ENCODE measurements at places on chromosomes 7 and 10.

DNA sequence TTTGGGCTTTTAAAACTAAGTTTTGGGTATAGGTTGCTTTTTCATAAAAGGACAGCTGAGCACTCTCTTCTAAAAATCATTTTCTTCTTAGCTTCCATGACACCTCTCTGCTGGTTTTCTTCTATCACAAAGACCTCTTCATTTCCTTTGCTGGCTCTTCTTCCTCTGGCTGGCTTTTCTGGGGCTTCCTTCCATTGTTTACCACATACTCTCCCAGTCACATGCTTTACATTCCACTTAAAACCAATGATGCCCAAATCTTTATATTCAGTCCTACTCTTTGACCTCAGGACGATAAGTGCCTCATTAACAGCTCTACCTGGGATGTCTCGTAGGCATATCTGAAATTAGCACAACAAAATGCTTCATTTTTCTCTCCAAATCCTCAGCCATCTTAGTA, 26.8 kb downstream of the FAM133B start:
- DNase-seq, result no peak

GRCh38 chr10:58919927-58920654, 256.4 kb upstream of the PHYHIPL start:
- no peak for DNase-seq

DNA sequence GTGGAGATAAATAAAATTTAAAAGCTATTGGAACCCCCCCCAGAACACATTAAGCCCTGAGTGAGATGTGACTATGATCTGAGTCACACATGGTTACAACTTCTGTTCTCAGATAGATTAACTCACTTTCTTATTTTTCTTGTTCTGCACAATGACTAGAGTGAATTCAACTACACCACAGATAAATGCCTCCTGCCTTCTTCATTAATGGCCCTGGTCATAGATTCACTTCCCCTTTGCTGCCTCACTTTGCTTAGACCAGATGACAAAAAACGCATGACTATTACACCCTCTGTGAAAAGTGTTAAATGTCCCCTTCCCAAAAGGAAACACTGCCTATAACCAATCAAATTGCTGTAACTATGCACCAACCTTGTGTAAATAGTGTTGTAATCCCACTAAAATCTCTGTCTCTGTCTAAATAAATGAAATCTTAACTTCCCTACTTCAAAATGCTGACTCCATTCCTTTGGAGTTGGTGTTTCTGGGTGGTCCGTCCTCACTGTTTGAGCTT, 49.4 kb downstream of the AKR1D1 start:
- no peak for DNase-seq

DNA sequence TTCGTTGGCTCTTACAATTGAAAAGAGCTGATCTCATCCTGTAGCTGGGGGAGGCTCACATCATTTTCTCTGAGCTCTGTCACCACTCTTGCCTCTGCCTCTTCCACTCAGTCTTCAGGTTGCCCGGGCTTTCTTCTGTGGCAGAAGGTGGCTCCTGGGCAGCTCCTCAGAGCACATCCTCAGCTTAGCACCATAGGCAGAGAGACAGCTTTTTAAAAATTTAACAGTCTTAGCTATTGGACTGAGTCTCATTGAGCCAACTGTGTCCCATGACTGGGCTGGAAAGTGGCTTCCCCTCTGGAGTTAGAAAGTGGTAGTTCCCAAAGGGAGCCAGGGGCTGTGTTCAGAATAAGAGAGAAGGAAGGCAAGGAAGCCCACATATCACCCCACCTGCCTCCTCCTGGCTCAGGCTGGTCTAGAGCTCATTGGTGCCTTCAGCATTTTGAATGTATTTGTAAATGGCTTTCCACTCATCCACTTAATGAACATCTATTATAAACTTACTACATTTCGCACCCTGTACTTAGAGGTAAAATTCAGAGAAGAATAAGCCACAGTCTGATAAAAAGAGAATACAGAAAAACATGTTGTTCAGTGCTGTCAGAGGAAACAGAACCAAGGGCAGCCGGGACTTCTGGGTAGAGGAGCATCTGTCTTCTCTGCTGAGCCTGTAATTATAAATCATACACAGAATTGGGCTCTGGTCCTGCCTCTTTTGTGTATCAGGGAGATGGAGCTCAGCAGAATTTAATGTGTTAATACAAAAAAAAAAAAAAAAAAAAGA, 119.3 kb downstream of the WDFY4 start:
- DNase-seq, result no peak

DNA sequence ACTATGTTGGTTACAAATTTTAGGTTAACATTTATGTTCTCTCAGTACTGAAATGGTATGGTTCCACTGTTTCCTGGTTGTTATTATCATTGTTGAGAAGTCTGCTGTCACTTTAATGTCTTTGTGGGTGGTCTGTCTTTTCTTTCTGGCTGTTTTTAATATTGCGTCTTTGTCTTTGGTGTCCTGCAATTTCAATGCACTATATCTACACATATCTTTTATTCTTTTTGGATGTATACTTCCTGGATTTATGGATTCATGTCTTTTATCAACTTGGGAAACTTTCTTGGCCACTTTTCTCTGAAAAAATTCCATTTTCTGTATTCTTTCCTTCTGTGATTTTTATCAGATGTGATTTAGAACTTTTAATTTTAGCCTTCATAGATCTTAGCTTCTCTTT, 250.2 kb downstream of the BUB3 start:
- DNase-seq, result no peak

DNA sequence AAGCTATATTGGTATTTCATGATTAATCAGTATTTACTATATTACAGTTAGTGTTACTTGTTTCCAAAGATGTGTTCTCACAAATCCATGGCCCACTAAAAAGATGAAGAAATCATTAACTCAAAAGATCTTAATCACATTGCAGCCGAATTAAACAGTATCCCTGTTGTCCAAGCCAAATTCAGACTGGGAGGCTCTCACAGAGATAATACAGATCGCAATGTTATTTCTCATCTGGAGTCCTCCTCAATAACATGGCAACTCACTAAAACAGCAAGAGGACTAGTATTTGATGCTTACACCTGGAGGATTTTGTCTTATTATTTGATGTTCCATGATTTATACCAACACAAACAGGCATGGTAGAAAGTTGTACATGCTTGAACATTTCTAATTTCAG, 23.4 kb downstream of the CYP51A1 start:
- DNase-seq, result no peak

DNA sequence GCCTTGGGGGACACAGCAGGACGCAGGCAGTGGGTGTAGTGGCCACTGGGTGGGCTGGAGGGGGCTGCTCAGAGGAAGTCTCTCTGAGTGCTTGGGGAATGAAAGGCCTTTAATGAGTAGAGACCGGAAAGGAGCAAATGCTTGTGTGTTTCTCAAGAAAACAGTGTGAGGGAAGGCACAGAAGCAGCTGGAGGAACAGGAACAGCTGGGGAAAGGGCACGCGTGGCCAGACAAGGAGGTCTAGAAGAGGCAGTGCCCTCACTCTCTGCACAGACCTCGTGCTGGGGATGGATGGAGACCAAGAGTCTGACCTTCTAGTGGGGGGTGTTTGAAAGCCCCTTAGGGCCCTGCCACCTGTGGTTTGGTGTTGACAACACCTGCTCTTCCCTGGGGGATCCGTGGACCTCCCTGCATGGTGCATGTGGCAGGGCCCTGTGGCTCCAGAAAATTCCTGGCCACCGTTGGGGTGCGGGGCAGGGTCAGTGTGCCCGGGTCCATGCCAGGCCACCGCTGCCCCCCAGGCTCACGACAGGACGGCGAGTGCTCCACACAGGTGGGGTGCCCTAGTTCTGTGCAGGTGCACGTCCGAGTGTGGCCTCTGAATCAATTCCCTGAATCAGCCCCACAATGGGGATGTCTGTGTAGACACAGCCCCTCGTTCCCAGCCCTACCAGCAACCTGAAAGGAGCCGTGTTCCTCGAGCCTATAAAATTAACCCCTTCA, 25.9 kb upstream of the FAM20C start:
- no peak for DNase-seq

DNA sequence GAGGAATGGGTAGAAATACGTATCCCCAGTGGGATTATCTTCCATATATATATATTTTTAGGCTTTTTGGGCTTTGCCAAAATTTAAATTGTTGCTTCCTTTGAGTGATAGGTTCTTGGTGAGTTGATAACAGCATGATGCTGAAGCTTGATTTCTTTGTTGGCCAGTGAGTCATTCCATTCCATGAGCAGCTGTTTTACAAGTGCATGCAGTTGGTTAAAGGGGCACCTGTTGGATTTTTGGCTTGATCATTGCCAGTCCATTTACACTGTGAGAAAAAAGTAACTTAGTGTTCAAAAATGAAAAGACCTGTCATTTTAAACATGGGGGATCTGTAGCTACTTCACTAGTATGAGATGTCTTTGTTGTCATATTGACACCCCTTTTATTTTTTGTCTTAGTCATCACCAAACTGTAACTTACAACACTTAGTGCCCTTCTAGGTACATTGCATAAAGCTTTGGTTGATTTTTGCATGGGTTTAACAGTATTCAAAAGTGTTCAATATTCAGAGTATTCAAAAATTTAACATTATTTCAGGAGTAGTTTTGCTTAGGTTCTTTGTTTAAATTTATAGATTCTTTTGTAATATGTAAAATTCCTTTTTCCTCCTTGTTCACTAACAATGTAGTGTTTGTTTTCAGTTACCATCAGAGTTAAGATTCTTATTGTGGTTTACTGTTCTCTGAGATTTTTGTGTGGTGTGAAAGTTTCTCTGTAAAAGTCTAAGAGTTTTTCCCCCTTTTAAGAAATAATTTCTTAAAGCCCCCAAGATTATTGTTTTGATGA, 8.8 kb downstream of the AKAP9 start:
- no peak for DNase-seq

DNA sequence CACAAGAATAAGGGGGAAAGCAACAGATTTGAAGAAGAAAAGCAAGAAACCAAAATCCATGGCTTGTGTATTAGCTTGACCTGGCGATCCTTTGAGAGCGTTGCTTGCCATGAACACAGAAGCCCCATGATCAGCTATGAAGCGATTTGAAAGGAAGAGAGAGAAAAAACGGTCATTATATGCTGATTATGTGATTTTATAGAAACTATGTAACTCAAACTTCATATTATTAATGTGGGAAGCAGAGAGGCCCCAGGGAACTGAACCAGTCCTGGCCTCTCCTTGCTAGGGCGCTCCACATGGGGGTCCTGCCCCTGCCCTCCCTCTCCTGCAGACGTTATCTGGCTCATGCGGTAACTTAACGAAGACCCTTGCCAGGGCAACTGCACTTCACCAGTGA, 306.1 kb upstream of the ADARB2 start:
- no peak for DNase-seq

DNA sequence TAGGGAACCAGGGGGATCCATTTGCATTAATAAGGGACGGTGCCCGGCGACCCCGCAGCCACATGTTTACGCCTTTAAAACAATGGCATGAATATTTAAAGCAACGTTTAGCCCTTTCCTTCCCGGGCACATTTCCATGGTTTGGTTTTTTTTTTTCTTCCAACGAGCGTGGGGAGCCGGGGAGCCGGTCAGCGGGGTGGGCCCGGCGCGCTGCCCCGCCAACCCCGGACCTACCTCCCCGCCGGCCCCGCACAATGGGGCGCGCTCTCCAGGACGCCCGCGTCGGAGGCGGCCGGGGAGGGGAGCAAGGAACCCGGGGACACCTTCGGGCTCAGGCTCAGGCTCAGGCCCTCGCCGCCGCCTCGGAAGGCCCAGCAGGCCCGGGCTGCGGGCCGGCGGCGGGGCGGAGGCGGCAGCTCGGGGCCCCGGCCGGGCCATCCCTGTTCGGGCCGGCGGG, 1.0 kb downstream of the SEPHS1 start:
- no peak for DNase-seq

DNA sequence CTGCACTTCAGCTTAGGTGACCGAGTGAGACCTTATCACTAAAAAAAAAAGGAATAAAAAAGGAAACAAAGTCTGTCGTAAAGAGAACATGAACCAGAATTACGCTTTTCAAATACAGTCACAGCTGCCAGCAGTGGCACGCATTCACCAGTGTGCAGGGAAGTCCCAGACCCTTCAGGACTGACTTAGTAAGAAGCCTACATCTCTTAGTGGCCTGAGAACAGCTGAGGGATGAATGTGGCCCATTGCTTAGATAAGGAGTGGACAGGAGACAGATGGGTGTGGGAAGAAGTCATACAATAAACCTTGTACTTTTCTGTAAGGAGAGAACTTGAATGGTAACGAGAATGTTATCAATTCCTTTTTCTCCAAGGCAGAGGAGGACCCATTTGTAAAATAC, 178.5 kb downstream of the JCAD start:
- no peak for DNase-seq

- DNase-seq, result no peak
Observed at GRCh38 chr7:156105337-156106106, 293.3 kb upstream of the SHH start.

DNA sequence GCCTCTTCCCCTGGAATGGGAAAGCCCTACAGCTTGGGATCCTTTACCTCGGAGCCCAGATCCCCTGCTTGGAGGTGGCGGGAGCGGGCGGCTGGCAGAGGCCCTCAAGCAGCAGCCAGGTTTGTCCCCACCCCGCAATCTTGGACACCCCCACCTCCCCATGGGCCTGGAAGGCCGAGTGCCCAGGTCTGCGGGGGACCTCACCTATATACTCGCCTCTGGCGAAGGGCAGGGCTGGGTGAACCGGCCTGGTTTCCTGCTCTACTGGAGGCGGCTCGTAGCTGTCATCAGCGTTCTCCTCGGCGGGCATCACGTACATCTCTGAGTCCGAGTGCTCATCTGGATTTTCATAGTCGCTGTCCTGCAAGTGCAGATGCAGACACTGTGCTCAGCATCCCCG, 44.2 kb downstream of the BLNK start:
- no peak for DNase-seq

DNA sequence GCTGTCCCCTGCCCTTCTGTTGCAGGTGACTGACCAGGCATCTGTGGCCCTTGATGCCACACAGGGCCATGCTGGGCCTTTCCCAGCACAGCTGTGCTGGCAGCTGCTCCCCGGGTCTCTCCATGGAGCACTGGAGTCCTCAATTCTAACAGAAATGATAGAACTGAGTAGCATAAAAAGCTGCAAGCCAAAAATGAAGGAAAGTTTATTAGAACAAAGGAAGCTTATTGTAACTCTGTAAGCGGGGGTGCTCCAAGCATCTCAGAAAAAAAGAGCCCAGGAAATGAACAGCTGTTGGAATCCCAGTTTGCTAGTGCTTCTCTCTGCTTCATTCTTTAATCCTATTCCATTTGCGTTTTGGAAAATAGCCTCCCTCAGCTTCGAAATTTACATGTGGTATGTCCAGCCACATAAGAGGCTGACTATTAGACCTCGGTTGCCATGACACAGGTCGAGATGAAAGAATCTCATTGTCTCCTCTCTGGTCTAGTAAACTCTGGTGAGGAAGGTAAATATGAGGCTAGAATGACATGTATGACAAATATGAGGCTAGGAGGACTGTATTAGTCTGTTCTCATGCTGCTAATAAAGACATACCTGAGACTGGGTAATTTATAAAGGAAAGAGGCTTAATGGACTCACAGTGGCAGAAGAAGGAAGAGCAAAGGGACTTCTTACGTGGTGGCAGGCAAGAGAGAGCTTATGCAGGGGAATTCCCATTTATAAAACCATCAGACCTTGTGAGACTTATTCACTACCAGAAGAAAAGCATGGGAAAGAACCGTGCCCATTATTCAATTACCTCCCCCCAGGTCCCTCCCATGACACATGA, 23.7 kb downstream of the EPDR1 start:
- no peak for DNase-seq
